ENCODE measurements at places on chromosomes 7 and 10. TPM values are rescaled to one million over a fixed set of nuclear protein-coding genes. Genes with fewer than 3 reads are reported as not detected.

DNA sequence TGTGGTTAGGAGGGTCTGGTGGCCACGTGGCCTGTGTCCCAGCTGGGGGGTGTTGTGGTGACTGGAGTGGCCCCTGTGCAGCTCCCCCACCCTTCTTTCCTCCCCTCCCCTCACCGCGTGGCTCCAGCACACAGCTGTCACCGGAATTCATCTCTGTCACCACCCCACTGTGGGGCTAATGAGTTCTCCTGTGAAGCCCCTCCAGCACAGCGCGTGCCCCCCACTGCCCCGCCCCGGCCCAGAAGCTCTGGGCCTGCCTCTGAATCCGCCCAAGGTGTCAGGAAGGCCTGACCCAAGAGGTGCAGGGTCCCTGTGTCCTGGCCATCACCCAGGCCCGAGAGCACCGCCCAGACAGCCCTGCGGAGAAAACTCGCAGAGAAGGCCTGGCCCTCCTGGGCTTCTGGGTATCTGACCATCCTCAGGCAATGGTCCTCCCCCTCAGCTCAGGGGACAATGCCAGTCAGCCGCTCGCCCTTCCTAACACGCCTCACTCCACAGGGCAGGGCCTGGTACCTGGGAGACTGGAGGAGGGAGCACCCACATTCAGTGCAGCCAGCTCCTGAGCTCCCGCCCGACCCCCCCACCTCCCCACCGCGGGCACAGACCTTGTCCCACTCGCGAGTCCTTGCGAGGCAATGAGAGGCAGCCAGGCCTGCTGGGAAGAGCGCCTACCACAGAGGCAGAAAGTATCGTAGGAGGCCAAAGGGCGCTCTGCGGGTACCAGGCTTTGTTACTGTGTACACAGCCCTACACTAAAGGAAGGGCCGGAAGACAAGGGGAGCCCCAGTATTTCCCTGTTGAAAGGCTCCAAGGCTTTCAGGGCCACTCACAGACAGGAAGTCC, 38.2 kb downstream of the GBX1 start:
- DNase-seq: no peak
- no peaks in the 10 kb centered on the region for H3K4me1 ChIP-seq
- no peaks in the 10 kb centered on the region for H3K36me3 ChIP-seq
- no peak overlapping the region for H3K27ac ChIP-seq
- H3K4me3 ChIP-seq: no peak overlapping the region

DNA sequence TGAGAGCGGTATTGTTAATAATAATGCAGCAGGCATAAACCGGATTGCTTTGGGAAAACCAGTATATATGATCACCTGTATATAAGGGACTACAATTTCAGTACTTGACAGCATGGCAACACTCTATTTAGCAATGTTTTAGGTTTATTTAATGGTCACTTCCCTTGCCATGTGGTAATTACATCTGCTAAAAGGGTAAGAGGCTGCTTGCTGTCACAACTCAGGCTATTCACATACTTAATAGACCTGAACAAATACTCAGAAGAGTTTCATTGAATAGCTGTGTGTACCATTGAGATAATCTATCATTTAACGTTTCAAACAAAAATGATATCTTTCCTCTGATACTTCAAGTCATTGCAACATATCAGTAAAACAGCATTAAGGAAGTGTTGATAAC, 90.1 kb downstream of the PCDH15 start:
- H3K27ac ChIP-seq: no peak overlapping the region
- no peak overlapping the region for H3K4me3 ChIP-seq
- H3K27me3 ChIP-seq: no peaks in the 10 kb centered on the region
- H3K36me3 ChIP-seq: no peaks in the 10 kb centered on the region
- no peak for DNase-seq
- H3K4me1 ChIP-seq: no peaks in the 10 kb centered on the region

DNA sequence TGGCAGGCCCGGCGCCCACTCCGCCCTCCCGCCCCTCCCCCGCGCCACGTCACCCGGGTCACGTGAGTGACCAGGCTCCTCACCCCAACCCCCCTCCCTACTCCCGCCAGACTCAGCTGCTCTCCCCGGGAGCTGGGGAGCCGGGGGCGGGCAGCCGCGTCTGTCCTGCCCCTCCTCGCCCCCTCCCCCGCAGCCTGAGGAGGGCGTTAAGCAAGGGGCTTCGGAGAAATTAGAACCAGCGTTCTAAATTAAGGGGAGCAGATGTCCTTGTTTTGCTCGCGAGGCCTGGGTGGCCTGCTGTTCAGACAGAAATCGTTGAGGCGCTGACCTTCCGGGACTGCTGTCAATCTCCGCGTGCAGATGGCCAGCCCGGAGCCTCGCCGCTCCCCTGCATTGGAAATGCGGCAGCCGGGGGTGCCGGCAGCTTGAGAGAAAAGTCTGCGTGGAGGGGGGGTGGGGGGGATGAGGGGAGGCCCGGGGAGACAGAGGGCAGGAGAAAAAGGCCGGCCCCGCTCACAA, 102.2 kb upstream of the ZNF438 start:
- H3K36me3 ChIP-seq: no peaks in the 10 kb centered on the region
- peaks cover 29% of the 10 kb centered on the region for H3K4me1 ChIP-seq
- no peaks in the 10 kb centered on the region for H3K27me3 ChIP-seq
- peak; percentile 53 for DNase-seq

GRCh38 chr10:117656385-117657367, 114.1 kb downstream of the EMX2 start:
- no peak overlapping the region for H3K4me3 ChIP-seq
- H3K36me3 ChIP-seq: no peaks in the 10 kb centered on the region
- no peak for DNase-seq
- H3K27me3 ChIP-seq: no peaks in the 10 kb centered on the region
- H3K4me1 ChIP-seq: peaks cover 21% of the 10 kb centered on the region

GRCh38 chr7:15418264-15418663, 143.6 kb downstream of the AGMO start:
- no peak overlapping the region for H3K4me3 ChIP-seq
- no peak for DNase-seq
- H3K27ac ChIP-seq: no peak overlapping the region
- H3K36me3 ChIP-seq: no peaks in the 10 kb centered on the region
- H3K27me3 ChIP-seq: no peaks in the 10 kb centered on the region

ZNF32 gene
- 9.8 TPM for total RNA-seq

GRCh38 chr7:25842201-25842733, 309.7 kb upstream of the NFE2L3 start:
- H3K4me3 ChIP-seq: no peak overlapping the region
- 0 out of 2 replicates have a peak, but pooled peaks cover 5% of the 10 kb centered on the region for H3K4me1 ChIP-seq
- DNase-seq: no peak
- H3K36me3 ChIP-seq: no peaks in the 10 kb centered on the region
- H3K27me3 ChIP-seq: peaks cover 25% of the 10 kb centered on the region

GRCh38 chr10:11218395-11218794, 200.7 kb downstream of the CELF2 start:
- no peaks in the 10 kb centered on the region for H3K4me1 ChIP-seq
- H3K27ac ChIP-seq: no peak overlapping the region
- DNase-seq: no peak

SPDYE2 gene
- total RNA-seq: not detected

- H3K27me3 ChIP-seq: no peaks in the 10 kb centered on the region
- no peaks in the 10 kb centered on the region for H3K36me3 ChIP-seq
- H3K4me3 ChIP-seq: no peak overlapping the region
Observed at GRCh38 chr10:116838143-116838725, 11.1 kb upstream of the ENO4 start.

GRCh38 chr10:43203448-43204041, 63.3 kb downstream of the RASGEF1A start:
- DNase-seq: peak; percentile 61
- peak overlapping the region; percentile 57 for H3K4me3 ChIP-seq
- H3K27ac ChIP-seq: no peak overlapping the region
- no peaks in the 10 kb centered on the region for H3K36me3 ChIP-seq
- no peaks in the 10 kb centered on the region for H3K27me3 ChIP-seq

WEE2 gene
- not detected for total RNA-seq

HDAC9 gene
- total RNA-seq: 14.7 TPM

- H3K36me3 ChIP-seq: no peaks in the 10 kb centered on the region
- no peaks in the 10 kb centered on the region for H3K4me1 ChIP-seq
- H3K27me3 ChIP-seq: no peaks in the 10 kb centered on the region
- DNase-seq: no peak
Observed at GRCh38 chr10:68462536-68462935, 9.2 kb downstream of the DNA2 start.

DNA sequence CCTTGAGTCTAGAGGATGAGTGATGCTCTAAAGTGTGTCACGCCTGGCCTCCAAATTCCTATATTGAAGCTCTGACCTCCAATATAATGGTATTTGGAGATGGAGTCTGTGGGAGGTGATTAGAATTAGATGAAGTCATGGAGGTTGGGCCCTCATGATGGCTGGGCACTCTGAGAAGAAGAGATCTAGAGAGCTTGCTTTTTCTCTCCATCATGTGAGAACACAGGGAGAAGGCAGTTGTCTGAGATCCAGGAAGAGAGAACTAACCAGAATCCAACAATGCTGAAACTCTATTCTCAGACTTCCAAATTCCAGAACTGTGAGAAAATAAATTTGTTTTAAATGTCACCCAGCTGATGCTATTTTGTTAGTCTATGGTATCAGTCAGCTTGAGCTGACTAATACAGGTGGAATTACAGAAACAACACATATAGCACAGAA, 15.1 kb downstream of the RNF216 start:
- H3K36me3 ChIP-seq: no peaks in the 10 kb centered on the region
- H3K27ac ChIP-seq: 0 out of 2 replicates have a peak overlapping the region, but pooled peaks have one; percentile 30
- H3K4me3 ChIP-seq: no peak overlapping the region
- DNase-seq: no peak
- H3K4me1 ChIP-seq: no peaks in the 10 kb centered on the region
- no peaks in the 10 kb centered on the region for H3K27me3 ChIP-seq

GRCh38 chr7:94623820-94624219, 32.1 kb downstream of the SGCE start:
- H3K4me3 ChIP-seq: no peak overlapping the region
- no peaks in the 10 kb centered on the region for H3K27me3 ChIP-seq
- no peak overlapping the region for H3K27ac ChIP-seq

DNA sequence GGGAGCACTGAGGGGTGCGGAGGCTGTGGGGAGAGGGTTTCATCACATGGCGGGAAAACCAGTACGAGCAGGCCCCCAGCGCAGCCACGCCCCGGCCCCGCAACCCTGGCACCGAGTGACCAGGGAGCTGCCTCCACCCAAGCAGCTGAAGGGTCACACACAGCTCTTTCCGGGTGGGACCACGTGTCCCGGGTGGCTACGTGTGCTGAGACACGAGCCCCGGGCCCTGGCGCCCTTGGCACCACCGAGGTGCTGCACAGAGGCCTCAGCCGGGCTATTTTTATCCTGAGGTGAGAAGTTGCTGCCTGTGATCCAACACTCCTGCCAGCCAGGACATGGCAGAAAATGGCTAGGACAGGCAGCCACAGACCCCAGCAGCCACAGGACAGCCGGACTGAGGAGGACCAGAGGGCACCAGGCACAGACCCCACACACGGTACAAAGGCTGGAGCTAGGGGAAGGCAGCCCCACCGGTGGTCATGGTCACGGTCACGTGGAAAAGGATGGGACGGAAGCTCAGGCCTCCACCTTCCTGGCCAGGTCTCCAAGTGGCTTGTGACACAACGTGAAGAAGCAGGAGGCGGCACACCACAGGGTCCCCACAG, 223.7 kb downstream of the MAD1L1 start:
- no peaks in the 10 kb centered on the region for H3K4me1 ChIP-seq
- no peak for DNase-seq
- H3K27ac ChIP-seq: no peak overlapping the region
- no peak overlapping the region for H3K4me3 ChIP-seq
- H3K27me3 ChIP-seq: no peaks in the 10 kb centered on the region

DNA sequence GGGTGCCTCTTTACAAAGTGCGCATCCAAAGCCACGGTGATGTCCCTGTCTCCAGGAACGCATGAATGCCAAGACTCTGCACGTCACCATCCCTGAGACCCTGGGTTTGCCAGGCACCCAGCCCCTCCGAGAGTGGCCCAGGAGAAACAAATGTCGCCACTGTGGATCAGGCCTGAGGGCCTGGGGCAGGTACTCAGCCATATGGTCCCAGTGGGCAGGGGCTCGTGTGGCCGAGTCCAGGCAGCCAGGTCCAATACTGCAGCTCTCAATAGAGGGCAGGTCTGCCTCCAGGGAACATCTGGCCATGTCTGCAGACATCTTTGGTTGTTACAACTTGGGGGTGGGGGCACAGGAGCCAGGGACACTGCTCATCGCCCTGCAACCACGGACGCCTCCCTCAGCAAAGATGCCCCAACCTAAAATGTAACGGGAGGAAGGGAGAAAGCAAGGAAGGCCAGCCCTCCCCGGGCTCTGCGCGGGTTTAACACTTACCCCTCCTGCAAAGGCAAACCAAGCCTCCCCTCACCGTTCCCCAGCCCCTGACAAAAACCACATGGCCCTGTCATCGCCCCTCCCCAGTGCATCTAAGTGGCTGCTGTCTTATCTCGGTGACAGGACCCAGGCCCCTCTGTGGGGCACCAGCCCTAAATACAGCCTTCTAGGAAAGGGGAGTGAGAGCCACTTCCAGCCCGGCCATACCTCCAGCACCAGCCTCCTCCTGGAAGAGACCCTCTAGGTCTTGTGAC, 10.3 kb upstream of the PAPOLB start:
- H3K27me3 ChIP-seq: peaks cover 94% of the 10 kb centered on the region
- no peak overlapping the region for H3K27ac ChIP-seq
- H3K36me3 ChIP-seq: no peaks in the 10 kb centered on the region
- H3K4me3 ChIP-seq: no peak overlapping the region
- no peak for DNase-seq
- H3K4me1 ChIP-seq: no peaks in the 10 kb centered on the region

DNA sequence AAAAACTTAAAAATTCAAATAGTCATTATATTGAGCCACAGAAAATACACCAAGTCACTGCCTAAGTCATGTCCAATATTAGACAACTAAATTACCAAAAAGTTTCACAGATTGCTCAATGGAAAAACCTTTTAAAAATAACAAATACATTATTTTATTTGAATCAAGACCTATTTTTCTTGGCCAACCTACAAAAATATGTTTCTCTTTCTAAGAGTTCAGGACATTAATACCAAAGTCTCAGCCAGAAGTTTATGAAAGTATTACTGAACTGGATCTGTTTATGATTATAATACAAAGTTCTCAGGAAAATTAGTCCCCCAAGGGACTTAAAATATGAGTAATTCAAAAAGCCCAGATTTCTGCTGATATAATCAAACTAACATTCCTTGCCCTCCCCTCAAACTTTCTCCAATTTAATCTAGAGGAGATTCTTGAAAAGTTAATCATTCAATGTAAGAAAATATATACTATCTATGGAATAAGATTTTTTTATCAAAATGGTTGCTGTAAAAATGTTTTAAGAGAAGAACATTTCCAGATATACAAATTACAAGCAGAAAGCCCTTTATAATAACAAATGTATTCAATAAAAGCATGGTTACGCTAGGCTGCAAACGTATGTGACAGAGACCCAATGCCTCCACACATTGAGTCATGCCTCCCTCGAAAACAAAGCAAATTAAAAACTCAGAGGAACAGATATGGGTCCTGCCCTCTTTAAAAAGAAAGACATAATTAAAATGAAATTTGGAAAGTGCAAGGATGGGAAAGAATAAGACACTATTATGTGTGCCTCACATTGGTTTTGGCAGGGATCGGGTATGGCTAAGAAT, 381.6 kb downstream of the PARD3 start:
- DNase-seq: no peak
- no peaks in the 10 kb centered on the region for H3K36me3 ChIP-seq
- no peaks in the 10 kb centered on the region for H3K4me1 ChIP-seq
- H3K4me3 ChIP-seq: no peak overlapping the region

- no peaks in the 10 kb centered on the region for H3K27me3 ChIP-seq
- peak overlapping the region; percentile 5 for H3K4me3 ChIP-seq
- peak; percentile 100 for DNase-seq
- peak overlapping the region; percentile 95 for H3K27ac ChIP-seq
- no peaks in the 10 kb centered on the region for H3K36me3 ChIP-seq
Observed at GRCh38 chr7:47763063-47763974, 181.4 kb upstream of the TNS3 start.

FAM20C gene
- total RNA-seq: 34.0 TPM

Measured in PC-9 (cell line).